Left cardiac atrium (tissue), 4 donors: ENCODE measurements at places on chromosomes 3 and 15.

GRCh38 chr3:50588759-50589433, 19.6 kb downstream of the HEMK1 start:
- DNase-seq, result no peak

- DNase-seq, result no peak
Observed at GRCh38 chr3:50242381-50242770, 6.4 kb downstream of the GNAI2 start.

DNA sequence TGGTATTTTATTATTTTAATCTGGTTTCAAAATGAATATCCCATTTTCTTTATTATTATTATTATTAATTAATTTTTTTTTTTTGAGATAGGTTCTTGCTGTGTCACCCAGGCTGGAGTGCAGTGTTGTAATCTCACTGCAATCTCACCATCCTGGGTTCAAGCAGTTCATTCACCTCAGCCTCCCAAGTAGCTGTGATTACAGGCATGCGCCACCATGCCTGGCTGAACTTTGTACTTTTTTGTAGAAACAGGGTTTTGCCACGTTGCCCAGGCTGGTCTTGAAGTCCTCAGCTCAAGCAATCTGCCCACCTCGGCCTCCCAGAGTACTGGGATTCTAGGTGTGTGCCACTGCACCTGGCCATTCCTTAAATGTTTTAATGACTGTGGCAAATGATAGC, 28.6 kb downstream of the DAG1 start:
- no peak for DNase-seq

DNA sequence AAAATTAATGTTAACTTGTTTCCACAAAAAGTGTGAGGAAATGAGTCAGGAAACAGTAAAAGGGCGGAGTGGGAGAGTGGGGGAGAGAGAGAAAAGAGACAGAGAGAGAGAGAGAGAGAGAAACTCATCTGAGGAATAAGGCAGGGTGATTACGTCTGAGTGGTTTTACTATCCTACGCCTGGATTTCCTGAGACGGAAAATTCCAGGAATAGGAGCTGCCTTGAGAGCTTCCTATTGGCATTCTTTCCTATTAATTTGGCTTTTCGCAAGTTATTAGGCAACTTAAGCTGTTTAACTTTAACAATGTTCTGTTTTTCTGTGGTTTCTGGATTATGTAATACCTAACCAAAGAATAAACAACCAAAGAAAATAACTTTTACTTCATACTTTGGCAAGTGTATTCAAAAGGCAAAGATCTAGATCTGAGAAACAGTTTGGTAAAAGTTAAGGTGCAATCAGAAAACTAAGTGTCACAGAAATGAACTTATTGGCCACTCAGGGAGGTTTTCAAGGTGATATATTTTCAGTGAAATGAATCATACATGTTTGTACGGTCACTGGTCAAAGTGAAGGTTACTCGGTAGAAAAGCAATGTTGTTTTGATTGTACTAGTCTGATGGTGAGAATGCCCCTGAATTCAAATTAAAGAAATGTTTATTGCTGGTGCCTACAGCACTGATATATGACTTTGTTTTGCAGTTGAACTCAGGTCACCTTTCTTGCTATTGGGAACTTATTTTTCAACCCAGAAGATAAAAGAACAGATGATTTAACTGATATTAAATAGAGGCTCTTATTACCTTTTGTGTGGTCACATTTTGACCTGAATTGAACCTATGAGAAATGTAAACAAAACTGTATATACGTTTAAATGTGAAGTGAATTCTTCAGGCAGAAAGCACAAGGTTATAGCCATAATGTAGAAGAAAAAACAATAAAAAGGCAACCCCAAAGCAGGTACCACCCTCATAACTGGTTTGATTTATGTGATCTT, 39.9 kb upstream of the TNFSF10 start:
- no peak for DNase-seq

GRCh38 chr3:6644070-6644929, 216.6 kb upstream of the GRM7 start:
- DNase-seq, result no peak

GRCh38 chr3:127888564-127889107, 26.4 kb upstream of the KBTBD12 start:
- peak; percentile 64 for DNase-seq

- no peak for DNase-seq
Observed at GRCh38 chr3:107962946-107963345, 127.9 kb downstream of the CD47 start.

- no peak for DNase-seq
Observed at GRCh38 chr15:29938361-29939335, 116.4 kb upstream of the TJP1 start.

GRCh38 chr3:73192036-73192738, 130.7 kb downstream of the EBLN2 start:
- no peak for DNase-seq
